Activated CD4-positive, alpha-beta T cell treated with anti-CD3 and anti-CD28 coated beads for 36 hours (primary cell): ENCODE measurements at places on chromosomes 3 and 15. TPM values are rescaled to one million over a fixed set of nuclear protein-coding genes. Genes with fewer than 3 reads are reported as not detected.

Gene PYGO1
- total RNA-seq = not detected

GRCh38 chr15:68816795-68817303 lies 3.8 kb downstream of the ANP32A start:
- no peaks in the 10 kb centered on the region for H3K27me3 ChIP-seq
- peak; percentile 20 for DNase-seq
- H3K27ac ChIP-seq = peak overlapping the region; percentile 99
- H3K4me3 ChIP-seq = peak overlapping the region; percentile 96
- peaks cover 37% of the 10 kb centered on the region for H3K36me3 ChIP-seq
- H3K4me1 ChIP-seq = peaks cover 42% of the 10 kb centered on the region

- DNase-seq = no peak
- no peak overlapping the region for H3K4me3 ChIP-seq
- peaks cover 10% of the 10 kb centered on the region for H3K27me3 ChIP-seq
- H3K4me1 ChIP-seq = no peaks in the 10 kb centered on the region
- no peaks in the 10 kb centered on the region for H3K36me3 ChIP-seq
Observed at GRCh38 chr3:13139471-13140065, 66.3 kb upstream of the IQSEC1 start.

DNA sequence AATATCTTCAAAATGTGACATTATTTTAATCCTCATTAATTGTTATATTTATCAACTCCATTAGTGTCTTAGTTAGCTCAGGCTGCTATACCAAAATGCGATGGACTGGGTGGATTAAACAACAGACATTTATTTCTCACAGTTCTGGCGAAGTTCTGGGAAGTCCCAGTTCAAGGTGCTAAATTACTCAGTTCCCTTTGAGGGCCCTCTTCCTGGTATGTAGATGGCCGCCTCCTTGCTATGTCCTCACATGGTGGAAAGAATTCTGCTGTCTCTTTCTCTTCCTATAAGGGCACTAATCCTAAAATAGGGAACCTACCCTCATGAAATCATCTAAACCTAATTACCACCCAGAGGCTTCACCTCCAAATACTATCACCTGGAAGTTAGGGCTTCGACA lies 38.8 kb upstream of the DUT start:
- no peak overlapping the region for H3K27ac ChIP-seq
- no peaks in the 10 kb centered on the region for H3K36me3 ChIP-seq
- H3K4me3 ChIP-seq = no peak overlapping the region
- no peak for DNase-seq
- H3K4me1 ChIP-seq = peaks cover 2% of the 10 kb centered on the region

- DNase-seq = no peak
- H3K36me3 ChIP-seq = no peaks in the 10 kb centered on the region
- H3K27ac ChIP-seq = no peak overlapping the region
Observed at GRCh38 chr3:154132777-154133375, 11.7 kb downstream of the ARHGEF26 start.
